A549 treated with RU486 at 1 μM for 4 hours (cell line): ENCODE measurements at places on chromosomes 5 and 9. TPM values are rescaled to one million over a fixed set of nuclear protein-coding genes. Genes with fewer than 3 reads are reported as not detected.

Gene BTNL8
- total RNA-seq = not detected in 5 replicates

Gene ZNF462
- total RNA-seq = 4.7 to 5.6 TPM (median 5.0 TPM) in 5 replicates

Gene LCN9
- total RNA-seq = not detected in 5 replicates

Gene RFK
- total RNA-seq = 29.3 to 50.0 TPM (median 45.5 TPM) in 5 replicates

Gene CER1
- total RNA-seq = not detected in 5 replicates

Gene ACOT12
- 0.17 TPM in 1 of 5 replicates, not detected in the others for total RNA-seq

Gene CERCAM
- 30.4 to 41.3 TPM (median 35.0 TPM) in 5 replicates for total RNA-seq

Gene TENT4A
- total RNA-seq = 19.4 to 24.1 TPM (median 22.9 TPM) in 5 replicates

Gene SLC2A6
- total RNA-seq = 14.5 to 24.2 TPM (median 20.4 TPM) in 5 replicates

Gene MEIKIN
- total RNA-seq = not detected in 5 replicates

Gene SNCAIP
- not detected in 5 replicates for total RNA-seq

Gene RNF130
- total RNA-seq = 34.7 to 44.7 TPM (median 41.7 TPM) in 5 replicates

Gene OR13C5
- total RNA-seq = not detected in 5 replicates

Gene TRIP13
- total RNA-seq = 60.8 to 66.9 TPM (median 66.4 TPM) in 5 replicates

Gene PIP5KL1
- total RNA-seq = 0.90 to 2.9 TPM (median 1.1 TPM) in 5 replicates

Gene INSL6
- not detected in 5 replicates for total RNA-seq

Gene BTNL9
- 0.57 to 1.3 TPM (median 0.74 TPM) in 5 replicates for total RNA-seq

Gene C5
- total RNA-seq = 8.3 to 15.6 TPM (median 13.0 TPM) in 5 replicates

Gene FRRS1L
- total RNA-seq = 0.14 to 0.49 TPM (median 0.30 TPM) in 5 replicates

Gene GLDC
- total RNA-seq = 12.1 to 13.3 TPM (median 12.9 TPM) in 5 replicates

Gene TMEM171
- 3.6 to 7.2 TPM (median 6.3 TPM) in 5 replicates for total RNA-seq

Gene HK3
- not detected in 5 replicates for total RNA-seq

Gene SLC45A2
- total RNA-seq = not detected in 5 replicates

Gene PSAT1
- 141 to 194 TPM (median 178 TPM) in 5 replicates for total RNA-seq

Gene GFI1B
- not detected in 5 replicates for total RNA-seq

Gene SMARCA2
- total RNA-seq = 24.7 to 41.5 TPM (median 26.1 TPM) in 5 replicates

Gene GPRIN1
- total RNA-seq = 7.3 to 10.2 TPM (median 8.8 TPM) in 5 replicates

Gene PCDHA13
- total RNA-seq = 0.06 to 0.09 TPM in 2 of 5 replicates, not detected in the others

Gene SYK
- 0.02 to 0.25 TPM (median 0.04 TPM) in 3 of 5 replicates, not detected in the others for total RNA-seq

Gene ISL1
- total RNA-seq = not detected in 5 replicates

Gene C9orf43
- total RNA-seq = 0.41 to 0.78 TPM (median 0.60 TPM) in 5 replicates

Gene TUSC1
- 4.7 to 8.9 TPM (median 8.7 TPM) in 5 replicates for total RNA-seq

Gene CCNI2
- total RNA-seq = 0.07 to 0.26 TPM (median 0.14 TPM) in 5 replicates

Gene FCN1
- not detected in 5 replicates for total RNA-seq

Gene TBC1D13
- 18.0 to 21.8 TPM (median 20.2 TPM) in 5 replicates for total RNA-seq
